NCI-H460 (cell line): ENCODE measurements at places on chromosomes 13 and 19. TPM values are rescaled to one million over a fixed set of nuclear protein-coding genes. Genes with fewer than 3 reads are reported as not detected.

- peak; percentile 55 for DNase-seq
Measured at GRCh38 chr19:3606690-3607289, at the start of gene TBXA2R. Gene TBXA2R, minus strand, starts transcription at chr19:3606875. Its CDS starts 6,241 bp downstream, at chr19:3600634.

DNA sequence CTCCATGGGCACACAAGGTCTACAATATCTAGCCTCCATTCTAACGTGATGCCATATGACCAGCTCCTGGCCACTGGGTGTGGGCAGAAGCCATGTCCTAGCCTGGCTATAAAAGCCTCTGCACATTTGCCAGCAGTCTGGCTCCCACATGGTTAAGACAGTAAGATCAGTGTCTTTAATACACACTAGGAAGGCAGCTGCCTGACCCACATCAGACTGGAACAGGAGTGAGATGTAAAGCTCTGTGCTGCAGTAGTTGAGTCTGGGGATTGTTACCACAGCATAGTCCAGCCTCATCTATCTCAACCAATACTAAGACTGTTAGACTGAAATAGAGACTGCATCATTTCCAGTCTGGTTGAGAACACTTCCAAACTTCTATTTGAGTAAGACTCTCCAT lies 533.1 kb downstream of the IRS2 start:
- no peak for DNase-seq

DNA sequence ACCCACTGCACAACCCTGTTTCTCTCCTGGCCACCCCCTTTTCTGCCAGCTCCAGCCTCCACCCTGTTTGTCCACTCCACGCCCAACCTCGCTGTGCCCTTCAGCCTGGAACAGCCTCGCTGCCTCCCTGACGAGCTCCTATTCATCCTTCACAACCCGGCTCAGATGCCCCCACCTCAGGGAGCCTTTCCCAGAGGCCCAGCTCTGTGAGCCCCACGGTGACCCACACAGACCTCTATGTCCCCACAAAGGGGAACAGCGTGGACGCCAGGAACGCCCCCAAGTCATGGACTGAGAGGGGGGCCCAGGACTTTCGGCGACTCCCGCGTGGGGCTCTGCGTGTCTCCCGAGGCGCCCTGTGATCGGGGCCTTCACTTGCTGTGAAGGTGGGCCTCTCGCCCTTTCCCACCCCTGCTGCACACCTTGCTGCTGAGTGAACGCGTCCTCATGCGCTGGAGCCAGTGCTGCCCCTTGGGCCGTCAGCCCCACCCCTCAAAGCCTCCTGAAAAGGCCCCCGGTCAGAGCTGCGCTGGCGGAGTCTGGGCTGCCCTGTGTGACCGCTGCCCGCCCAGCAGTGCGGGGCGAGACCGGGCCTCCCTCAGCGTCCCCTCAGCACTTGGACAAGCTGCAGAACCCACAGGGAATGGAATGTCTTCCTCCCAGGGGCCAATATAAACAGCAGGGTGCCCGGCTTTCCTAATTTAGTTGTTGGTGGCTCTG lies 40.0 kb downstream of the ADPRHL1 start:
- no peak for DNase-seq

- DNase-seq: no peak
Measured at GRCh38 chr13:25908366-25908765, 143.4 kb downstream of the SHISA2 start.

Gene KCNN1
- 0.10 TPM in 1 of 2 replicates, not detected in the other for total RNA-seq

Gene ZNF699
- total RNA-seq: 6.0 and 6.9 TPM in 2 replicates

GRCh38 chr19:22545751-22546150 lies 88.4 kb upstream of the ZNF492 start:
- no peak for DNase-seq

DNA sequence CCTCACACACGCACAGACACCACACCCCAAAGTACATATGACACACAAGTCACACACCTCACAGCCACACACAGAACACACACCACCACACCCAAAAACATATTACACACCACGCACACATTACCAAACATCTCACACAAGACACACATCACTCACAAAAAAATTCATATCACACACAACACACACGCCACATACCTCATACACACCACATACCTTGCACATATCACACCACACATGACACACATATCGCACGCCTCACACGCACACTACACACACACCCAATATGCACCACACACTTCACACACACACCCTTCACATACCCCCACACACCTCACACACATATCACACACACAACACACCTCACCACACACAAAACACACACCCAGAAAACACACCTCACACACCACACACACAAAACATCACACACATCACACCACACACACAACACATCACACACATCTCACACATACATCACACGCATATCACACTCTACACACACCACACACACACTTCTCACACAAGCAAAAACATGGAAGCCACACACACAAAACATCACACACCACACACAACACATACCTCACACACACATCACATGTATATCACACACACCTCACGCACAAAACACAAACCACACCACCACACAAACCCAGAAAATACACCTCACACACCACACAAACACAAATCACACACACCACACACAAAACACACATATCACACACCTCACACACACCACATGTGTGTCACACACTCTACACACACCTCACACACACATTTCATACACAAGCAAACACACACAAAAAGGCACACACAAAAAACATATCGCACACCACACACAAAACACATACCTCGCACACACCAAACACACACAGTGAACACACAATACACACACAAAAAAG lies 132.1 kb downstream of the CRYL1 start:
- DNase-seq: no peak

Gene LHB
- total RNA-seq: not detected in 2 replicates

Gene ZNF296
- 0.27 and 1.4 TPM in 2 replicates for total RNA-seq

- no peak for DNase-seq
Measured at GRCh38 chr19:49718991-49719390, 28.1 kb downstream of the CPT1C start.

- DNase-seq: no peak
Measured at GRCh38 chr19:2476451-2477140, 669 bp downstream of the GADD45B start.

Gene KIR2DL1
- not detected in 2 replicates for total RNA-seq

GRCh38 chr13:107974409-107974808 lies 240.9 kb downstream of the LIG4 start:
- DNase-seq: no peak

Gene TNFSF9
- total RNA-seq: 35.4 and 40.4 TPM in 2 replicates

DNA sequence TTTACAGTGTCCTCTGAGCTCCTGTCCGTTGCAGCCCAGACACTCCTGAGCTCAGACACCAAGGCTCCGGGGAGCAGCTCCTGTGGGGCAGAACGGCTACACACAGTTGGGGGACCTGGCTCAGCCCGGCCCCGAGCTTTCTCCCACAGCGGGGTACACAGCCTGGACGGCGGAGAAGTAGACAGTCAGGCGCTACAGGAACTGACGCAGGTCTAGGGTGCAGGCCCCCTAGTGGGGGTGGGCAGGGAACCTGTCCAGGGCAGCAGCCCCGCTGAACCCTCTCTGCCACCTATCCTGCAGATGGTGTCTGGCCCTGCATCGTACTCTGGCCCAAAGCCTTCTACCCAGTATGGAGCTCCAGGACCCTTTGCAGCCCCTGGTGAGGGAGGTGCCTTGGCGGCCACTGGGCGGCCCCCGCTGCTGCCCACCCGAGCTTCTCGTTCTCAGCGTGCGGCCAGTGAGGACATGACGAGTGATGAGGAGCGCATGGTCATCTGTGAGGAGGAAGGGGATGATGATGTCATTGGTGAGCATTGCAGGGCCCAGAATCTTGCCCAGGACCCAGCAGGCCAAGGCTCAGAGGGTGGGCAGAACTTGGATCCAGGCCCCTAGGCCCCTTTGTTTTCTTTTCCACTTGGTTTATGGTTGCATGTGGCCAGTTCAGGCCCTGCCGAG lies 12.9 kb upstream of the PRR19 start:
- no peak for DNase-seq

Gene CGB3
- total RNA-seq: not detected in 2 replicates

- DNase-seq: no peak
Measured at GRCh38 chr19:28859811-28860210, 353.1 kb downstream of the UQCRFS1 start.

- no peak for DNase-seq
Measured at GRCh38 chr13:23790577-23791170, 98.5 kb downstream of the MIPEP start.

DNA sequence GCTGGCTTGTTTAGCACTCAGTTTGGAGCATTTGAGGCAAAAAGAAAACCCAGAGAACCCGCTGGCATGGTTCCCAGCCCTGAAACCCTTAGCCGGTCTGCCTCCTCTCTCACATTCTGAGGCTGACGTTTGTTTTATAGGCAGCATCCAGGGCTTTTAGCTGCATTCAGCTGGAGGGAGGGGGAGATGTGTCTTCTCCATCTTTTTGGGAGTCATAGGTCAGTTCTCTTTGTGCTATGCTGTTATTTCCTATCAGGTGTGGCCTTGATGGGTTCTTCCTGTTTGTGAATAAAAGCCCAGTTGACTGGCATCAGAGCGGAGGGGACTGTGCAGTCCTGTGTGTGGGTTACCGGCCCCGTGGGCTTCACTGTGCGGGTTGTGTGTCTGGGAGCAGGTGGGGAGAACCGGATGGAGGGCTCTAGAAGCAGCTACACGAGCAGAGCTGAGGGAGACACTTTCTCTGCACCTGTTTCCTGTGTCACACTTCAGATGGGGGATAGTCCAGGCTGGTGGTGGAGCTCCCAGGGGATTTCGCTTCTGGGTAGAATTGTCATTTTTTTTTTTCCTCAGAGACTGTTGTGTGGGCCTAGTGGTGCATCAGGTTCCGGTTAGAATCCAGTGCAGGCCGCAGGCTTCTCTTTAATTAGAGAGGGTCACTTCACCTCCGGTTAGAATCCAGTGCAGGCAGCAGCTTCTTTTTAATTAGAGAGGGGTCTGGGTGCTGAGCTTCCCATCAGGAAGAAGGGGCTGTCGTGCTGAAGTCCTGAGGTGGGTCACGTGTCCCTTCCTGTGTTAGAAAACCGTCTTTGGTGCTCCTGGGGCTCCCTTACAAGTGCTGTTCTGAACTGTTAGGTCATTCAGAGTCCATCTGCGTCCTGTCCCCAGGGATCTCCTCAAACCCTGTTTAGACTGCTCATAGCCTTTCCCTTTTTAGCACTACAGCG lies 69.6 kb downstream of the ARHGEF7 start:
- no peak for DNase-seq

GRCh38 chr13:20908714-20909497 lies 6.4 kb upstream of the XPO4 start:
- no peak for DNase-seq

DNA sequence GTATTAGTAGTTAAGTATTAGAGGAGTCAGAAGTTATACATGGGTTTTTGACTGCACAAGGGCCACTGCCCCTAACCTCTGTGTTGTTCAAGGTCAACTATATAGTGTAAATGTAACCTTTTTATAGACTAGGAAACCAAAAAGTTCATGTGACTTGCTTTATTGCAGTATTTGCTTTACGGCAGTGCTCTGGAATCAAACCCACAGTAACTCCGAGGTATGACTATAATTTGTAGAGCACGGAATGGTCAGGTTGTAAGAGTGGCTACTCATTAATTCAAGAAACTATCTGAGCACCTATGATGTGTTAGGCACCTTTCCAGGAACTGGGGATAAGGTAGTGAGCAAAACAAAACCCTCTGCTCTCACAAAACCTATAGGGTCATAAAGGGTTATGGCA lies 22.2 kb downstream of the SUPT20H start:
- no peak for DNase-seq

DNA sequence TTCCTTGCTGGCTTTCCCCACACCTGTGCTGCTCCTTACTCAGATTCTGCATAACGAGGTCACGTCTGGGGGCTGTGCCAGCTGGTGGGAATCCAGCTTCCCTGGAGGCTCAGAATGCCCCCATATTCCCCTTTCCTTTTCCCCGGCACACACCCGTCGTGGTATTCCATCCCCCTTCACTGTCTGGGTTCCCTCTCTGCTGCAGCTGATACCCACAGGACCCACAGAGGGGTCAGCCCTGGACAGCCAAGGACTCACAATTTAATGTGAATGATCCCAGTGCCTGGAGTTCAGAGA lies 4.2 kb upstream of the MYH14 start:
- no peak for DNase-seq

Gene CELF5
- not detected in 2 replicates for total RNA-seq

Gene GARIN5A
- 0.26 and 0.92 TPM in 2 replicates for total RNA-seq

Gene PRR22
- total RNA-seq: 1.2 and 1.3 TPM in 2 replicates

DNA sequence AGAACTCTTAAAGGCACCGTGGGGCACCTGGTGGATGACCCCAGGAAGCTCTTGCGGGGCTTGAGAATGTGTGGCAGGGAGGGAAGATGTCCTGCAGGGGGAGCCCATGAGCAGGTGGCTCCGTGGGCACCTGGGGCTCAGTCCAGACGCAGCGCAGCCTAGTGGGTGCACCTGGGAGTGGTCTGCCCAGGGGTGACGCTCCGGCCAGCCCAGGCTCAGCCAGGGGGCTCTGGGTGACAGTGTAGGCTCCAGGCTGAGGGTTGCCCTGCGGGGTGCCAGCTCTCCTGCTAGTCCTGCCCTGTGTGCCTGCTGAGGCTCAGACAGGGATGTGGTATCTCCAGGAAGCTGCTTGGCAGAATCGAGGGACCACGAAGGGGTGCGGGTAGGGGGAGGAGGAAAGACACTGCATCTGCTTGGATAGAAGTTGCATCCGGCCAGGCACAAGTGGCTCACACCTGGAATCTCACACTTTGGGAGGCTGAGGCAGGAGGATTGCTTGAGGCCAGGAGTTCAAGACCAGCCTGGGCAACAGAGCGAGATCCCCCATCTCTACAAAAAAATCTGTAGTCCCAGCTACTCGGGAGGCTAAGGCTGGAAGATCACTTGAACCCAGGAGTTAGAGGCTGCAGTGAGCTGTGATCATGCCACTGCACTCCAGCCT lies 15.0 kb upstream of the PGLS start:
- DNase-seq: peak; percentile 74
